ENCODE measurements at places on chromosomes 1 and 21.

GRCh38 chr1:50262436-50262835, 153.7 kb downstream of the ELAVL4 start:
- no peak for DNase-seq

DNA sequence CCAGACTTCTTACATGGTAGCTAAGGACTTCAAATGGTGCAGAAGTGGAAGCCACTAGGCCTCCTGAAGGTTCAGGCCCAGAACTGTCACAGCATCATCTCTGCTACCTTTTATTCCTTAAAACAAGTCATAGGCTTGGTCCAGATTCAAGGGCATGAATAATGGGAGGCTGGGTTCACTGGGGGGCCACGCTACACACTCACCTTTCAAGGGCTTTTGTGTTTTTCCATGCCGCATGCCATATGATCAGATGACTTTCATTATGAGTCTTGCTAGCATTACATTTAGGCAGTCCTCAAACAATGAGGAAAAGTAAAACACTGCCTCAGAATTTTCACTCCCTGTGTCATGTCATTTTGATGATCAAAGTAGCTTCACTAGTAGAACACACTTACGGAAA, 83.4 kb downstream of the VPS26C start:
- no peak for DNase-seq

DNA sequence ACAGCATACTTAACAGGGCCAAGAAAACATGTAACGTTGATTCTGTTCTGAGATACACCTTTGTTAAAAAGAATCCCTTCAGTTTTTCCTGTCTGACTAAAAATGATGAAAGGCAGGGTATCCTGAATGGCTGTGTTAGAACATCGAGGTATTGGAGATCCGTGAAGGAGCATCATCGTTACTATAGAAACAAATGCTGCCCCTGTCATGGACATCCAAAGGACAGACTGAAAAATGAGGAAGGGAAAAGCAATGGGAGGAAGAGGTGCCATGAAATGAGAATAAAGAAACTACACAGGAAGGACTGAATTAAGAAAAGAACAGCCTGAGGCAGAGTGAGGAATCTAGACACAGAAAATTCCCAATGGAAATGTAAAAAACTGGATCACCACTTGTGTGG, 257.9 kb downstream of the PDE4B start:
- no peak for DNase-seq

- no peak for DNase-seq
Observed at GRCh38 chr1:81312272-81312754, 488.4 kb upstream of the ADGRL2 start.

- DNase-seq: no peak
Observed at GRCh38 chr21:42537106-42537742, 23.6 kb downstream of the SLC37A1 start.

DNA sequence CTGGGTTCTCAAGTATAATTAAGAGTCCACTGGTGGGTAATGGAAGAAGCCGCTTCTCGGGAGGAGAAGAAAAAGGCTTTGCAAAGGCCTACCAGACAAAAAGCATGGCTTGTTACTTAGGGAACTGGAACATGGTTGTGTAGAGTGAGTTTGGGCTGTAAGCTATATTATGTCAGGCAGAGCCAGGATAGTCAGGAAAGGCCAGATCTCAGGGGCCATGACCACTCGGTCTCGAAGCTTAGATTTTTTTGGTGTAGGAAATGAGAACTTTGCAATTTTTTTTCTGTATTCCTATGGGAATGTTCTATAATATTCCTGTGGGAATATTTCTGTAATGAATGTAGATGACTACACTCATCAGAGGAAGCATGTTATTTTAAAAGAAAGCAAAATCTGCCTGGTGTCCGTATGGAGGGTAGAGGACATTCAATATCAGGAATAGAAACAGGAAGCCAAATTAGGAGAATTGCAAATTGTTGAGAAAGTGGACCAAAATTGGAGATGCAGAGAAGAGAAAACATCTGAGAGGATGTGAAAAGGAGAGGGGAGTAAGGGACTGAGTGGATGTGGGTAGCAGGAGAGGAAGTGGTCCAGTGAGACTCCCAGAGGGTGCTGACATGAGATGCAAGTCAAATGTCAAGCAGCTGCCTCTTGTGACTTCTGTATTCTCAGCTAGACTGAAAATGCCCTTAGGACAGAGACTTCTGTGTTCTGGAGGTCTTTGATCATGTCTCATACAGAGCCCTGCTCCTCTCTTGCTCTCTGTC, 45.2 kb upstream of the HAO2 start:
- DNase-seq: no peak

DNA sequence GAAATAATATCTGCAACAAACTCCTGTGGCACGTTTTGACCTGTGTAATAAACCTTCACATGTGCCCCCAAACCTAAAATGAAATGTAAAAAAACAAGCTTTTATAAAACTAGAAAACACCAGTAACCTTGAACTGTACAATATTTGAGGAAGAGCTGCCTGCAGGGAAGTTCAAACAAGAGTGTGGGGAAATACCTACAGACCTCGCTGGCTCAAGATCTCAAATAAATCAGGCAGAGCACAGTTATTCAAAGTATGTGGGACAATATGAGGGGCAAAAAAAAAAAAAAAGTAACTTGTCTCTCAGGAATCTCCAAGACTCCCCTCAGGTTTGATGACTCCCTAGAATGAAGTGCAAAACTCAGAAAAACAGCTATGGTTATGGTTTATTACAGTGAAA, 37.9 kb upstream of the PPIH start:
- no peak for DNase-seq

DNA sequence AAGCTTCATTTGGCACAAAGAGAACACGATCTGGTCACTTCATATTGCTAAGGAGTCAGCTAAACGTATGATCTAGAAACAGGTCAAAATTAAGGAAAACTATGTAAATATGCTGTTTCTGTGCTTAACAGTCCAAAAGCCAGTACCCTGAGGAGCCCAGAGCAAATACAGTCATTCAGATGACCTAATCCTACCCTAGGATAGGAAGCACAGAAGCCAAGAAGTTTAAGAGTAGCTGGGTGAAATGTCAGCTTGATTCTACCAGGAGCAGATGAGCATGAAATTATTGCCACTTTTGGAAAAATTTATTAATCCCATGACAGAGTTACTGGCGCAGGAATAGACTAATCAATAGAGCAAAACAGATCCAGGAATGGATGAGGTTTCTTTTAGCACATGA, 18.3 kb downstream of the SORT1 start:
- DNase-seq: no peak

- no peak for DNase-seq
Observed at GRCh38 chr1:230371923-230372703, 54.0 kb downstream of the PGBD5 start.

DNA sequence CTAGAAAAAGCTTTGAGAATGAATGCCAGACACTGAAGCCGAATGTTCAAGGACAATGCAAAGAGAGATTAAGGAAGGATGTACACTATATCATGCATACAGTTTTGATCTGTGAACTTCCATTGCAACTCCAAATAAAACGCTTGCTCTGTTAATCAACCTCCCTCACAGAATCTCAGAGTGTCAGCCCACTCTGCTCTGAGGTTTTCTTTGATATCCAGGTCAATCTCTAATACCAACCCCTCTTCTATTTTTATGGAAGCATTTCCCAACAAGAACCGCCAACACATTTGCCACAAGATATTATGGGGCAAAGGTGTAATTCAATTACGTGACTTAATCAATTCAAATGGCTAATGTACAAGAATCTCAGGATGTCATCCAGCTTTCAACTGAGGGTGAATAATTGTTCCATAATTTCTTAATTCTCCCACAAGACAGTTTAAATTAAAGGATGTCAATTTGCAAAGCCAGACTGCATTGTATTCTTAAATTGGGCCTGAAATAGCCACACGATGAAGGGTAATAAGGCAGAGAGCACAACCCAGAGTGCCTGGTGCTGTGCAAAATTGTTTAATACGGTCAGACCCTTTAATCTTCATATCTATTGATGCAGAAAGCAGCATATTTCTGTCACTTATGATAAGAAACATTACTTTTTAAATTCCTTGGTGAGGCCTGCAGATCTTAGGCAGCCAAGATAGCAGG, 459.2 kb upstream of the DAB1 start:
- no peak for DNase-seq

- no peak for DNase-seq
Observed at GRCh38 chr1:1306070-1306660, 1.6 kb downstream of the ACAP3 start.

- no peak for DNase-seq
Observed at GRCh38 chr21:28865488-28866186, 127.0 kb downstream of the LTN1 start.

- no peak for DNase-seq
Observed at GRCh38 chr1:42962641-42963377, 4.1 kb upstream of the SLC2A1 start.

DNA sequence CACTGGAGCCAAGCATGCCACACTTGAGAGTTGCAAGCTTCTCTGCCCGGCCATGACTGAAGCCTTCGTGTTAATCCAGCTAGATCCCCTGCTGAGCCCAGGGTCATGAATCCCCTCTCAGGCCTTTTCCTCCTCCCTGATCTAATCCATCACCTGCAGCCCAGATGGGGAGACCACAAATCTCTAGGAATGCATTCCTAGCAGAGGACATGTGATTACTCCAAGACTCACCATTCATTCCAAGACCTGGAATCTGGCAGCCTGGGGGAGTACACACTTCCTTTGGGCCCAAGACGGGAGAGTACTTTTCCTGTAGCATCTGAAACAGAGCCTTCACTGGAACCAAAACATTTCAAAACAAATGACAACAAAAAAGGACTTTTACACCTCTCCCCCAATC, 269.3 kb upstream of the NFIA start:
- no peak for DNase-seq

GRCh38 chr1:201128476-201128875, 1.5 kb upstream of the ASCL5 start:
- DNase-seq: no peak

DNA sequence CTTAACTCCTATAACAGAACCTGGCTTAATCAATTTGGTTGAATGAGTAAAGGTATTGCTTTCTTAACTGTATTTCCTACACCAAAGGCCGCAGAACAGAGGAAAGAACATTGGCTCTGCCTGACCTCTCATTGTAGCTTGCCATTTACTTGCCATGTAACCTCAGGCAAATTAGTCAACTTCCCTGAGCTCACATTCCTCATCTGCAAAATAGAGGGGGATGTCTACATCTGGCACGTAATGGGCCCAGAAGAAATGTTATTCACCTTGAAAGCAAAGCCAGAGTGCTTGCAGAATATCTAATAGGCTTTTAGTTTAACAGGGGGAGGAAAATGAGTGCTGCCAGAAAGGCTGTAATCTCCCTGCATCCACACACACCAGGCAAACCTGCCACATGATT, 44.3 kb downstream of the LAMC2 start:
- no peak for DNase-seq

DNA sequence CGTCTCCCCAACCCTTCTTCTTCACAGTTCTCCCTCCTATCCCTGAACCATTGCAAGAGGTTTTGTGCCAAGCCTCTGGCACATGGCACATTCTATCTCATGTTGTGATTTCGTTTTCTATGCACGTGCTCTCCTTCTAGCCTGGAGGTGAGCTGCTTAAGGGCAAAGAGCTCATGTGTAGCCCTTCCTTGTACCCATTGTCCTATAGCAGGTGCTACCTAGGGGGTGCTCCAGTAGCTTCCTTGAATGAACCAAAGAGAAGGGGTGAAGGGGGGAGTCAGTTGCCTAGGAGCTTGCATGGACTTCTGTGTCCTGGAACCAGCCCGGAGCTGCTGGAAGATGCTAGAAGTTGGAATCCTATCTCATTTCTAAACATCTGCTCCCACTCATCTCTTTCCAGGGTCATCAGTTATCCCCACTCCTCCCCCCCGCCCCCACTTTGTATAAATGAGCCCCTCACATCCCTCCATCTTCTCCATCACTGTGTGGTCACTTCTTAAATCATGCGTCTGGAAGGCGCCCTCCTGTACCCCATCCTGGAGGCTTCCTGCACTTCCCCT, 535 bp upstream of the DISC1 start:
- DNase-seq: no peak

GRCh38 chr1:225460021-225460736, 32.3 kb upstream of the LBR start:
- DNase-seq: no peak

DNA sequence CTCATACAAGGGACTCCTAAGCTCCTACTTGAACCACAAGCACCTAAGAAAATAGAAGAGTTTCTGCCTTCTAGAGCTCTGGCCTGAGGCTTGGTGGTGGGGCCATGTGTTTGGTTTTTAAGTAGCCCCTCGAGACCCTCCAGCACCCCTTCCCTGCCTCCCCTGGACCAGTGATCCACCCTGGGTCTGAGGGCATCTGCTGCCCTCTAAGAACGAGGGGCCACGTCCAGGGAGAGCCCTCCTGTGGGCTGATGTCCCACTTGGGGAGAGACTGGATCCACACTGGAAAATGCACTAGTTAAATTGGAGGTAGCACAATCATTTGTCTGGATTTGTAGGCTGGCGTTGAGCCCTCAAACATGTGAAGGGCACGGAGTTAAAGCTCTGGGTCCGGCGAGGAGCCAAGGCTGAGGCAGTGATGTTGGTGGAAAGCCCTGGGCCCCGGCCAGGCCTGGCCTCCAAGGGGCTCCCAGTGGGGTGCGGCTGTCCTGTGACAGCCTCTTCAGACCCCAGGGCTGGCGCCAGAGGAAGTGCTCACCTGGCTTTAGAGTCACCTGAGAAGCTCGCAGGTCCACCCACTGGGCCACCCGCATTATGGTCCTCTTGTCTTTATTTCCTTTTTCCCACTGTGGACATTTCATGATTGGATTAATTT, 65.2 kb downstream of the SLC37A1 start:
- DNase-seq: no peak

GRCh38 chr21:43865540-43866259, 677 bp downstream of the AGPAT3 start:
- no peak for DNase-seq

DNA sequence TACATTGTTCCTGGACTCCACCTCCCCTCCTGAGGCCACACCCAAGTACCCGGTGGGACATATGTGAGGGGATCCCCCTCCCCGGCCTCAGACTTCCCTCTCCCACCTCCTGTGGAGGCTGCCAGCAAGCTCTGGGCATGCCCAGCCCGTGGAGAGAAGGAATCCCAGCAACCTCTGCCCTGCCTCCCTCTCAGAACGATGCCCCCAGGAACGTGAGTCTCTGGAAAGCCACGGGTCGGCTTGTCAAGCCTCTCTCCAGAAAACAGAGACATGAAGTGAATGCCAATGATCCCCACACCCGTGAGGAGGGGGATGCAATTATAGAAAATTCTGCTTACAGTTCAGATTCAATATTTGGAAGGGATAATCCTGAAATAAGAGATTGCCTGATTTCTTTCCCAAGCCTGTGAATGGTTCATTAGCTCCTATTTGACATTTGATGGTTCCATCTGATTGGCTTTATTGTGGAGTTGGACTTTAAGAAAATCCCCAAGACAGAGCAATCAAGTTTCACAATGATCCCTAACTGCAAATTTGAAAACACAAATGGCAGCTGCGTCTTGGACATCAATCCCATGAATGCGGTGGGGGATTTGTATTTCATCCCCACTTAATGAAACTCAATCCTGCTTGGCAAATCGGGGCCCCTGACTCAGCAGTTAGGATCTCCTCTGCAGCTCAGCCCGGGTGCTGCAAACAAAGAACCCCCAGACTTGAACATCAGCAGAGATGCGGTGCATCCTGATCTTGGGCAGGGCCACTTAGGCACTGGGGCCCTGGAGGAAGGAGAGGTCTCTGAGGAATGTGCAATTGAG, 9.1 kb upstream of the GUCA2B start:
- DNase-seq: no peak

Measured in NCI-H1930 (cell line).